ENCODE measurements at places on chromosomes 1 and 21.

GRCh38 chr1:103790172-103790571, 40.5 kb downstream of the AMY1C start:
- DNase-seq, result no peak

- DNase-seq, result no peak
Observed at GRCh38 chr1:35499652-35500176, 57.5 kb downstream of the KIAA0319L start.

GRCh38 chr1:55154616-55155015, 60.5 kb downstream of the USP24 start:
- no peak for DNase-seq

- DNase-seq, result no peak
Observed at GRCh38 chr1:65441464-65441863, 21.0 kb downstream of the LEPR start.

GRCh38 chr1:159936273-159936904, 9.0 kb downstream of the IGSF9 start:
- DNase-seq, result no peak

GRCh38 chr1:48007047-48007446, 9.9 kb upstream of the TRABD2B start:
- DNase-seq, result peak; percentile 10

GRCh38 chr1:204923201-204923600, 52.5 kb downstream of the NFASC start:
- no peak for DNase-seq

DNA sequence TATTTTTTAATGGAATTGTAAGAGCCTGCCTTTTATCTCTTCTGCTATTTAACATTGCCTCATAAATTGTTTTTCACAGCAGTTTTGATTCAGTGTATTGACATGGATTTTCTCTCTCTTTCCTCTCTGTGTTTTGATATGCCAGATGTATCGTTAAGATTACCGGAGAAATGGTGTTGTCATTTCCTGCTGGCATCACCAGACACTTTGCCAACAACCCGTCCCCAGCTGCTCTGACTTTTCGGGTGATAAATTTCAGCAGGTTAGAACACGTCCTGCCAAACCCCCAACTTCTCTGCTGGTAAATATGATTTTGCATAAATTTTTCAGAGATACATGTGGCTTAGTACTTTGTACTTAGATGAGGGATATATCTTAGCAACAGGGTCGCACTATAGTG, 23.1 kb upstream of the DYNLT5 start:
- no peak for DNase-seq

All from astrocyte (in vitro differentiated cells and primary cell).